ENCODE measurements at places on chromosomes 12 and 14. TPM values are rescaled to one million over a fixed set of nuclear protein-coding genes. Genes with fewer than 3 reads are reported as not detected.
A peak's percentile ranks its signal among the peaks of the same experiment; 100 is the strongest.

The GALNT6 gene
- 3.4 TPM for polyA plus RNA-seq

The FAM186B gene
- not detected for polyA plus RNA-seq

The ZFHX2 gene
- polyA plus RNA-seq, result 0.68 TPM

The FOXM1 gene
- 3.7 TPM for polyA plus RNA-seq

The INTS13 gene
- polyA plus RNA-seq, result 17.9 TPM

The GARIN6 gene
- polyA plus RNA-seq, result not detected

GRCh38 chr12:89684136-89684535 lies 24.5 kb downstream of the ATP2B1 start:
- no peak for DNase-seq

DNA sequence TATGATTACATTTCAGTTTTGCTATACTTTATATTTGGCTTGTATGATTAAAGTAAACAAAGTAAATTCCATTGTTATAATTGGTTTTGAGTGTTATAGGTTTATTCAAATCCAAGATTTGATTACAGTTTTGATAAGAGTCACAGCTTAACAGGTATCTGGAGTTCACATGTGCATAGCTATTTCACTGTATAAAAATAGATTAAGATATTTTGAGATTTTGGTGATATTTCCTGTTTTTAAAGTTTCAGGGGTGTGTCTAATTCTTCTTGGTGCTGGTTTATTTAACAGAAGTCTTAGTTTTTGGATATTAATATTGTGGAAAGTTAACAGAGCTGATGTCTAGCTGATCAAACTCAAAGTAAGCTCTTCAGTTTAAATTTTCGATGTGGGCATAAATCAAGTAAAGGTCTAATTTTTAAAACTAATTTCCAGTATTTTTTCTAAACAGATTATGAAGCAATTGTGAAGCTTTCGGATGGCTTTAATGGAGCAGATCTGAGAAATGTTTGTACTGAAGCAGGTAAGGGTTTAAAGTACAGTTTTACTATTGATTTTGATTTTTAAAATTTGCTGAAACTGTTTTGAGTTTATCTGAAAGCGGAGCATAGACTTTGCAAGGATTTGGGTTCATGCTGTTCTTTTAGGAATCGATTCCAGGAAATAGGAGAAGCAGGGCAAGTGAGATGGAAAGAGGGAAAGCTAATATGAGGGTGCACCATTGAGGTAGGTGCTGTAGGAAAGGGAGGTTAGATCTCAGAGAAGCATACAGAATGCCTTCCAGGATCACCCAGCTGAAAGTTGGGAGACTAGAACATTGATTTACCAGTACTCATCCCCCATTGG lies 6.2 kb upstream of the STYX start:
- no peak for DNase-seq

GRCh38 chr12:19957308-19958125 lies 410.8 kb upstream of the PDE3A start:
- no peak for DNase-seq

- DNase-seq, result no peak
These were observed 166.3 kb upstream of the DAAM1 start for GRCh38 chr14:59022144-59022543.

- no peak for DNase-seq
These were observed 39.7 kb upstream of the PCED1B start for GRCh38 chr12:47039756-47040155.

- DNase-seq, result no peak
These were observed 148.6 kb downstream of the TSPAN9 start for GRCh38 chr12:3225796-3226180.

- peak; percentile 95 for DNase-seq
These were observed at the start of gene SNX6 for GRCh38 chr14:34629657-34630529. Gene SNX6 (minus strand): TSS chr14:34630148. CDS start chr14:34630116, 32 bp downstream.

DNA sequence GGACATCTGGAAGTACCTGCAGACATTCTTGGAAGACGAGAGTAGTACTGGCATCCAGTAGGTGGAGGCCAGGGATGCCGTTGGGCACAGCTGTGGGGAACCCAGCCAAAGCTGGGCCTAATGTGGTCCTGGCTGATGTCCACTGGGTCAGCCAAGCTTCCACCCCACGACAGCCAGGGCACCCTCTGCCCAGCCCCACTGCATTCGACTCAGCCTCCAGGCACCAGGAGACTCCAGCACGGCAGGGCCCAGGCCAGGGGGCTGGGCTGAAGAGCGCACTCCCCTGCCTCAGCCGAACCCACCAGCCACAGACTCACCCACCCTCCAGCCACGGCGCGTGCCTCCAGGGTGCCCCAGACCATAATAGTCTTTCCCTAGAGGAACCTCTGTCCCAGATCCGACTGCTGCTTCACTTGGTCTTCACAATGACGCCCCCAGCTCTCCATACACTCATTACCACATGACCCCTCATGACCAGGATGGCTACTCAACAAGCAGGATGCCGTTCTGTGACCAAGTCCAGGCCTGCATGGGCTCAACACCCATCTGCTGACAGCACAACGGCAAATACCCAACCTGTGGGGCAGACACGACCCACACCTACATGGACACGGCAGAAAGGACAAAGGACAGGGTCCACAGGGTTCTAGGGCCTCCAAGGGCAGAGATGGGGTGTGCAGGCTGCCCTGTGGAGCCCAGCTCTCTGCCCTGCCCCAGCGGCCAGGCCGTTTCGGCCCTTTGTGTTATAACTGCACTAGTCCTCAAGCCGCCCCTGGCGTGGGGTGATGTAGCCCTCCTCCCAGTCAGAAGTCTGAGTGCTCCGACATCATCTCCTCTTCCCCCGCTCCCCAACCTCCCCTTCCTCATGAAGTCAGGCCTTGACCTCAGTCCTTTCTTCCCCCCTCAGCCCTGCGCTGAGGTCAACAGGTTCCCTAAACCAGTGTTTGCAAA lies 22.8 kb downstream of the ITPK1 start:
- DNase-seq, result no peak

- DNase-seq, result no peak
These were observed 11.3 kb downstream of the ACOT6 start for GRCh38 chr14:73623504-73624054.

DNA sequence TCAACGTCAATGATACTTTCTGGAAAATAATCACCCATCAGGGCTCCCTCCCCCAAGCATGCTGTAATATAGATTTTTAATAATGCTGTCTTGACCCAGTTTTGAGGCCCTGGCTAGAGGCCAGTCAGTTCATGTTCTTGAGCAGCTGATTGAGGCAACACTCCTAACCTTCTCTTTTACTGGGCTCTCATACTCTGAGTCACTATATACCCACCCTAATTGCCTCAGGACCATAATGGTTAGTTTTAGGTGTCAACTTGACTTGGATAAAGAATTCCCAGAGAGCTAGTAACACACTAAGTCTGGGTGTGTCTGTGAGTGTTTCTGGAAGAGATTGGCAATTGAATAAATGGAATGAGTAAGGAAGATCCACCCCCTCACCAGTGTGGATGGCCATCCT lies 527.0 kb upstream of the ATP2B1 start:
- DNase-seq, result no peak

- DNase-seq, result no peak
These were observed 58.1 kb downstream of the IFT81 start for GRCh38 chr12:110182281-110182680.

DNA sequence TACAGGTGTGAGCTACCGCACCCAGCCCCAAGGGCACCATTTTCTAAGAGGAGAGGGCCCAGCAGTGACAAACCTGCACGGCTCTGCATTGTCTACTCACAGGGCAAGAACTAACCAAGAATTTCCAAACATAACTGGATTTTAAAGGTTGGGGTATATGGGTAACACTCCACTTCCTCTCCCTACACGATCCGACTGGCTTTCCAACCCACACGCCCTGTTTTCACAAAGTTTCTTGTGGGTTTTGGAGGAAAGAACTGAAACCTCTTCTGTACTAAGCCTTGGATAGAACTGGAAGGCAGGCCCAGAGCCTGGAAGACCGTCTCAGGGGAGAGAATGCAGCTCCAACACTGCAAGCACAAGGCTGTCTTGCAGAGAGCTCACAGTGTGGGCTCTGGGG lies 24.9 kb downstream of the SNRNP35 start:
- no peak for DNase-seq

DNA sequence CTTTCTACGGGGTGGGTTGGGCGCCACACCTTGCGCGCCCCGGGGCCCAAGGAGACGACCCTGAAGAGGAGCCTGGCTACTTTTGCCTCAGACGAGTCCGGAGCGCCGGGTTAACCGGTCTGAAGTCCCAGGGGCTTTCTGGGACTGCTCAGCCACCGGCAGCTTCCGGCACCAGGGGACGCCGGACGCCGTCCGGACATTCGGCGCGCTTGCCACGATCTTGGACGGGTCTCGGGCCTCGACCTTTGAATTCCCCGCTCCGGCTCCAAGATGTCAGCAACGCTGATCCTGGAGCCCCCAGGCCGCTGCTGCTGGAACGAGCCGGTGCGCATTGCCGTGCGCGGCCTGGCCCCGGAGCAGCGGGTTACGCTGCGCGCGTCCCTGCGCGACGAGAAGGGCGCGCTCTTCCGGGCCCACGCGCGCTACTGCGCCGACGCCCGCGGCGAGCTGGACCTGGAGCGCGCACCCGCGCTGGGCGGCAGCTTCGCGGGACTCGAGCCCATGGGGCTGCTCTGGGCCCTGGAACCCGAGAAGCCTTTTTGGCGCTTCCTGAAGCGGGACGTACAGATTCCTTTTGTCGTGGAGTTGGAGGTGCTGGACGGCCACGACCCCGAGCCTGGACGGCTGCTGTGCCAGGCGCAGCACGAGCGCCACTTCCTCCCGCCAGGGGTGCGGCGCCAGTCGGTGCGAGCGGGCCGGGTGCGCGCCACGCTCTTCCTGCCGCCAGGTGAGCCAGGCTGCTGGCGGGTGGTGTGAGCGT lies at the start of gene ACOT4:
Gene ACOT4, plus strand, starts transcription at position 184 of the 760 bp plus-strand sequence. Its CDS starts 87 bp downstream, at position 271.
- DNase-seq, result peak; percentile 81
